ENCODE measurements at places on chromosomes 5 and 9.

- DNase-seq = no peak
These were observed 55.4 kb downstream of the FXN start for GRCh38 chr9:69090946-69091345.

GRCh38 chr5:18720002-18720401, 1085.7 kb downstream of the TAF11L14 start:
- DNase-seq = no peak

- no peak for DNase-seq
These were observed 5.7 kb upstream of the SYK start for GRCh38 chr9:90795871-90796317.

DNA sequence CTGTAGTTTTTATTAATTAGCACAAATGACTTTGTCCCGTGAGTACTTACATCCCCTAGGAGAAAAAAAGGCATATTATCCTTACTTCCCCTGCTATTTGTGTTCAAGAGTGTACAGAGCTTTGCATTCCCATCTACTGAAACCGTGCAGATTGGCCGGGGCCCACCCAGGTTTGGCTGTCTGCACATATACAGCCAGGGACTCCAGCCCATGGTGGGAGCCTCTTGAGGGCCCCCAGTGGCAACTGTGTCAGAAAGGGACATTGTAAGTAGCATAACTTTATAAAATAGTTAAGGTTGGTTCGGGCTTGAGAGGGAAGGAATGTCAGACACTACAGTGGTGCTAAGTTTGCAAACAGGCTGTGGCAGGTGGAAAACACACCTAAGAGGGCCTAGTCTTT, 24.7 kb downstream of the PHF2 start:
- DNase-seq = no peak

GRCh38 chr5:107937204-107937603, 266.5 kb upstream of the EFNA5 start:
- DNase-seq = no peak

DNA sequence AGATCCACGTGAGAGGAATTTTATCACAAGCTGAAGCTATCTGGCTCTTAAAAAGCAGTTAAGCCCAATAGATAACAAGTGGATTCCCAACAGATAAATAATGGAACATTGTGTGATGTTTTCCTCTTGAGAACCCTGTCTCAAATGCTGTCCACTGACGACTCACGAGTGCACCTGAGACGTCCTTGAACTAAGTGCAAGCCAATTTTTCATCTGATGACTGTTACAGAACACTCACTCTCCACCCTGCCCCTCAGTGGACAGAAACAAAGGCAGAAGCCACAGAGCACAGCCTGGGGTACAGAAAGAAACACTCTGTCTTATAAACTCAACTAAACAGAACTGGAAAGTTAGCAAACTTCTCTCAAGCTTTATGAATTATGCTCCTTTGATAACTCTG, 199.5 kb downstream of the KCNN2 start:
- DNase-seq = no peak

DNA sequence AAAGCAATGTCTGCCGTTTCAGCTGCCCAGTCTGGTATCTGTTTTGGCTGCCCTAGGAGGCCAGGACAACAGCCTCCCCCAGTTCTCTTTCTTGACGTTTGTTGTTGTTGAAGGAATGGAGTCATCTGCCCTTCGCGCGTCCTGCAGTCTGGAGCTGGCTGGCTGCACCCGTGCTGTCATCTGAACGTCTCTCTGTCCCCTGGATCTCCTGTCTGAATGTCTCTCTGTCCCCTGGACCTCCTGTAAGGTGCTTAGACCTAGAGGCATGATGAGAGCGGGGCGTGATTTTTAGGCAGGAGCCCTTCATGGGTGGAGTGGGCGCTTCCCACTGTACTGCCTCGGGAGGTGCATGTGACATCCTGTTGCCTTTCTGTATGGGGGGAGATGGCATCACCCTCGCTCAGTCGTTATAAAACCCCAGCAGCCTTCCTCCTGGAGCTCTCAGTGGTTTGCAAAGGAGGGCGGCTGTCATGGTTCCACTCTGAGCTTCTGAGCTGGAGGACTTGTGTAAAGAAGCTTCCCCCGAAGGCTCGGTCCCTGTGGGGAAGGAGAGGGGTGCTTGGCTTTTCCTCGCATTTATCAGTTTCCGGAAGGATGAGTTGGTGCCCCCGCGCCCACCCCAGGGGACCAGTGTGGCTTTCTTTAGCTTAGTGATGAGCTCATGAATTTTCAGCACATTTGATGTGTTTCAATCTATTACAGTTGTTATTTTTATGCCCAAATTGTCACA, 49.8 kb upstream of the OLFM1 start:
- DNase-seq = no peak

DNA sequence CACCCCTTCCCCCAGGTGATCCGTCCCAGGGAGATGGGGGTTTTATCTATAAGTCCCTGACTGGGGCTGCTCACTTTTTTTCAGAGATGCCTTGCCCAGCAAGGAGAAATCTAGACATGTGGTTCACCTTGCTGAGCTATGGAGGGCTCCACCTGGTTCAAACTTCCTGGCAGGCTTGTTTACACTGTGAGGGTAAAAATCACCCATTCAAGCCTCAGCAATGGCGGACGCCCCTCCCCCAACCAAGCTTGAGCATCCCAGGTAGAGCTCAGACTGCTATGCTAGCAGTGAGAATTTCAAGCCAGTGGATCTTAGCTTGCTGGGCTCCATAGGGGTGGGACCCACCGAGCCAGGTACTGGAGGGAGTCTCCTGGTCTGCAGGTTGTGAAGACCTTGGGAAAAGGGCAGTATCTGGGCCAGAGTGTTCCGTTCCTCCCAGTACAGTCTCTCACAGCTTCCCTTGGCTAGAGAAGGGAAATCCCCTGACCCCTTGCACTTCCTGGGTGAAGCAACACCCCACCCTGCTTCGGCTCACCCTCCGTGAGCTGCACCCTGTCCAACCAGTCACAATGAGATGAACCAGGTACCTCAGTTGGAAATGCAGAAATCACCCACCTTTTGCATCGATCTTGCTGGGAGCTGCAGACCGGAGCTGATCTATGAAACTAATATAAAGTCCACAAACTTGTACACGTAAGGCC, 231.7 kb downstream of the CTNND2 start:
- DNase-seq = no peak

- no peak for DNase-seq
These were observed 270.0 kb upstream of the TLE4 start for GRCh38 chr9:79301551-79302391.

- DNase-seq = no peak
These were observed 369.6 kb downstream of the CYLC2 start for GRCh38 chr9:103364753-103365152.

- DNase-seq = no peak
These were observed 118.5 kb downstream of the GNAQ start for GRCh38 chr9:77912895-77913693.

DNA sequence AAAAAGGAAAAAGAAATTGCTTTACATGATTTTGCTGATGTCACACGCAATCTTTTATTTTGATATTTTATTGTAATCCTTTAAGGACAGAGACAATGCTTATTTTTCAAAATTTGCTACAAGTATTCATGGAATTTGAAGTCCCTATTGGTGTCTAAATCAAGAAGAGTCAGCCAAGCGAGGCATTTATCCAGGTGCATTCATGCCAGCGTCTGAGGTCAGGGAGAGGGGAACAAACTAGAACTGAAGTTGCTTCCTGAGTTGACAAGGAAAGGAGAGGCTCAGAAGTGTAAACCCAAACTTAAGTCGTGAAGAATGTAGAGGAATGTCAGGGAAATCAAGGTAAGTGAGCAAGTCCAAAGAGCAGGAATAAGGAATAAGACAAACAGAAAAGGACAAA, 83.0 kb upstream of the GNAQ start:
- no peak for DNase-seq

DNA sequence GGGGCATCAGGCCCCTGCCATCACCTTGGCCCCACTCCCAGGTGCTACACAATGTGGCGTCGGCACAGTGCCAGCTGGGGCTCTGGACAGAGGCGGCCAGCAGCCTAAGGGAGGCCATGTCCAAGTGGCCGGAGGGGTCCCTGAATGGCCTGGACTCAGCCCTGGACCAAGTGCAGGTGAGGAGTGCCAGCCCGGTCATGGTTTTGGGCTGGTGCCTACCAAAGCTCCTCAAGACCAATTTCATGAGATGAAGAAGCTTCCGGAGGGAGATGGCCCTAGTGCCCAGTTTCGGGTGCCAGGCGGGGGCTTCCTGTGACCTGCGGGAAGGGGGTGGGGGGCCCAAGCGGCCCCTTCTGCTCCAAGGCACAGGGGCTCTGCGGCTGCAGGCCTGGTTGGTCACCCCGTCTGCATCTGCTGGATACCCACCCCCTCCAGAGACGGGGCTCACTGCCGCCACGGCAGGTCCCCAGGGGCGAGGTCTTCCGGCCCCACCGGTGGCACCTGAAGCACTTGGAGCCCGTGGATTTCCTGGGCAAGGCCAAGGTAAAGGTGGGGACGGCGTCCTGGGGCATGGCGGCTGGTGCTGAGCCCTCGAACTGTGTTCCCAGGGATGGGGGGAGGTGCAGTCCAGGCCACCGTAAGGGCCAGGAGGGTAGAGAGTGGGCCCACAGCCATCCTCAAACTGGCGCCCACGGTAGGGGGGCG, 5.8 kb downstream of the NOXA1 start:
- no peak for DNase-seq

DNA sequence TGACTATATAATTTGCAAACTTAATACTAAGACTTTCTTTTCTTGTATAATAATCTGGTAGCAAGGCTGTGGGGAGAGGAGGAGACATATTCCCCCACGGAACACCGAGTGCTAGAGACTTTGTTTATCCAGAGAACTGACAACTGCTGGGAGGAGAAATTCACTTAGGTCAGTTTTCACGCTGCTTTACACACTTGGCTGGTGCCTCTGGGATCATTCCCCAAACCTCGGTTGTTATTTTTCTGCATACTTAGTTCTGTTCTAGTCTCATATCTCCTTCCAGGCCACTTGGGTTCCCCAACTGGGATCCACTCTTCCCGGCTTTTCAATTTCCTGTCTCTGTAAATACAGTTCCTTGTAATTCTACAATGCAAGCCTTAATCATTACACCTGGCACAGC, 238.2 kb upstream of the ADAMTS16 start:
- DNase-seq = no peak

DNA sequence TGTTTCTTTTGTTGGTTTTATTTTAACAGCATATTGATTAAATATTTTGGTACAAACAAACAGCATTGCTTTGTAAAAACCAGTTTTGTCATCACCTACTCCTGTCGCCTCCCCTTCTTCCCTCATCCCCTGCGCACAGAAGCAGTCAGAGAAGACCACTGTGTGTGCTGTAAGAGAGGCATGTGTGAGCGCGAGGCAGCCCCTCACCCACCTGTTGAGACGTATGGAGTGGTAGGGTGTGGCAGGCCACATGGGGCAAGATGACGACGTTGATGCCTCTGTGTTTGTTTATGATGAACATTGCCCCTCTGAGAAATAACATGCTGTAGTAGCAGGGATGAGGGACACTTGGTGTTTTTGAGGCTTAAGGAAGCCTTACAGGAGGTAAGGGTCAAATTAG, 71.3 kb downstream of the GPR21 start:
- no peak for DNase-seq

- no peak for DNase-seq
These were observed 98.0 kb downstream of the HSD17B3 start for GRCh38 chr9:96203867-96204501.

DNA sequence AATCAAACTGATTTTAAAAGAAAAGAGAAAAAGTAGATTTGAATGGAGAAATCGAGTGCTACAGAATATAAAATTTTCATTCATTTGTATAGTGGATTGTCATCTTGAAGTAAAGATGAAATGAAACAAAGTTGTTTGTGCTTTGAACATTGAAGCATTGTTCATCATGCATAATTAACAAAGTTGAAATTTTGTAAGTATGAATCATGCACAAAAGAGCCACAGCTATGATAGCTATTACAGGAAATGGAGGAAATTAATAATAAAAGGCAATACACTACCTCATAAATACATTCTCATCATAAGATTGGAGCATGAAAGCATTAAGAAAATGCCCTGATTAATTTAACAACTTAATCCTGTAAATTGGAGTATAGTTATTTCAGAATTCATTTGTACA, 153.4 kb upstream of the TLX3 start:
- DNase-seq = no peak

GRCh38 chr5:175700991-175701390, 43.1 kb downstream of the HRH2 start:
- no peak for DNase-seq
